ENCODE measurements at places on chromosomes 5 and 9.

DNA sequence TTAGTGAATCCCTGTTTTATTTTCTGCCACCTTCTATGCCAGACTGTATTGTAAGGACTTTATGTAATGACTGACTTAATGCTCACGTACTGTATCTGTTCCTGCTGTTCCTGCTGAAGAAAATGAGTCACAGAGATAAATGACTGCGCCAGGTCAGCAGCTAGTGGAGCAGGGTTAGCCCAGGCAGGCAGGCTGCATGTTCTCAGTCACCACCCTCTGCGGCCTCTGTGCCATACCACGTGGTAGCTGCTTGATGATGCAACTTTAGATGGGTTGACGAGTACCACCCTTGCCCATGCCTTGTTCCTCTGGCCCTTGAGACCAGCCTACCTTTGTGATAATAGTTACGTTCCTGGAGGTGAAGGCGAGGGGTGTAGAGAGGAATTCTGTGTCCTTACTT is 161.9 kb downstream of the TRIO start:
- no peak for DNase-seq

DNA sequence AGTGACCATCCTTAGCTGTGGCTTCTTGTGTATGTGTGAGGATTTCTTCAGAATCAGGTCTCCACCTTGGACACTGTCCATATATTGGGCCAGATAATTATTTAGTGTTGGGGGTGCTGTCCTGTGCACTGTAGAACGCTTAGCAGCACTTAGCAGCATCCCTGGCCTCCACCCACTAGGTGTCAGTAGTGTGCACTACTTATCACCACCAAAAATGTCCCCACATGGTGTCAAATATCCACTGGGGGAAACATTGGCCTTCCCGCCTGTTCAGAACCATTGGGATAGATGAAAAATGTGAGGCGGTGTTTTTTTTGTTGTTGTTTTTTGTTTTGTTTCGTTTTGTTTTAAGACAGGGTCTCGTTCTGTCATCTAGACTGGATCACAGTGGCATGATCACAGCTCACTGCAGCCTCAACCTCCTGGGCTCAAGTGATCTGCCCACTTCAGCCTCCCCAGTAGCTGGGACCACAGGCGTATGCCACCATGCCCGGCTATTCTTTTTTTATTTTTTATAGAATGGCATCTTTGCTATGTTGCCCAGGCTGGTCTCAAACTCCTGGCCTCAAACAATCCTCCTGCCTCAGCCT is 67.7 kb downstream of the TENT4A start:
- no peak for DNase-seq

DNA sequence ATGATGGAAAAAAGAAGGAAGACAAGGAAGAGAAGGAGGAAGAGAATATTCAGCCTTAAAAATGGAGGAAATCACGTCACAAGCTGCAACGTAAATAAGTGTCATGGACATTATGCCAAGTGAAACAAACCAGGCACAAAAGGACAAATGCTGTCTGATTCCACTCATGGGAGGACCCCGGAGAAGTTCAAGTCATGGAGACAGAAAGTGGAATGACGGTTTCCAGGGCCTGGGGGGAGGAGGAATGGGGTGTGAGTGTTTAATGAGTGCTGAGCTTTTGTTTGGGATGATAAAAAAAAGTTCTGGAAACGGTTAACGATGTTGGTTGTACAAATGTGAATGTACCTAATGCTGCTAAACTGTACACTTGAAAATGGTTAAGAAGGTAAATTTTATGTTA is 439.5 kb downstream of the GADD45G start:
- DNase-seq, result no peak

DNA sequence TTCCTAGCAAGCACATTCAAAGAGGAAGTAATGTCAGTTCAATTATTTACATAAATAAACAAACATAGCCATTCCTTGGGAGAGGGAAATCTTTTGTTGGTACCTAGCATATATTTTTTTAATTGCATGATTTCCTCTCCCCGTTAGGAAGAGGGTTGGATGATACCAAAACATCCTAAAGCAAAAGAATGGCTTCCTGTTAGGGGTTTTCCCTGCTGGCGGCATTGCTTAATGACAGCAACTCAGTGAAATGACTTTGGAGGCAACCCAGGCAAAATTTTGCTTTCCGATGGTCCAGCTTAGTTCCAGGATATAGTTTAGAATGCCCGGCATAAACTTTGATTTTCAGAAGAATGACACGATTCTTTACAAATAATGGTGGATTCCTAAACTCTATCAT is 73.2 kb downstream of the MAT2B start:
- DNase-seq, result no peak

DNA sequence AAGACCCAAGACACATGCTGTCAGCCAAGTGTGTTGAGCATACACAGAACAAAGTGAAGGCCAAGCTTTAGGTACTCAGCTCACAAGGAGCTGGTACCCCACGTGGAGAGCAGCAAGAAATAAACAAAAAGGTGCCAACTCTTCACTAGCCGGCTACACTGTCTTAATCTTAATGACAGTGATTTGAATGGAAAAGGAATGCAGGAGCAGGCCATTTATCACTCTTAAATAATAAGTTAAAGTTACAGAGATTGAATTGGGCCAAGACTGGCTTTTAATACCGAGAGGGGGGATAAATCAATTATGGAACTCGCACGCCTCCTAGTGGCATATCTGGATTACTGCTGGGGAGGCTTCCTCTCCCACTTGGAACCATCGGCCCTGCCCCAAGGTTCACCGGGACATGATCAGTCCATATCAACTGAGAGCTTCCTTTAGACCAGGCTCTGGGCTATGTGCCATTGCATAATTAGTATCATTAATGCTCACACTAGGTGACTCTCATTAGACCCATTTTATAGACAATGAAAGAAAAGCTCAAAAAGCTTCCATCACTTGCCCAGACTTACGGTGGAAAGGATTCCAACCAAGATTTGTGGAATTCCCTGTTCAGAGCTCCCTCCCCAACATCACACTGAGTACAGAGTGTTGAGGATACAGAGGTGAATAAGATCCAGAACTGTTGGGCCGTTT is 94.0 kb downstream of the ACTL7B start:
- DNase-seq, result peak; percentile 81

DNA sequence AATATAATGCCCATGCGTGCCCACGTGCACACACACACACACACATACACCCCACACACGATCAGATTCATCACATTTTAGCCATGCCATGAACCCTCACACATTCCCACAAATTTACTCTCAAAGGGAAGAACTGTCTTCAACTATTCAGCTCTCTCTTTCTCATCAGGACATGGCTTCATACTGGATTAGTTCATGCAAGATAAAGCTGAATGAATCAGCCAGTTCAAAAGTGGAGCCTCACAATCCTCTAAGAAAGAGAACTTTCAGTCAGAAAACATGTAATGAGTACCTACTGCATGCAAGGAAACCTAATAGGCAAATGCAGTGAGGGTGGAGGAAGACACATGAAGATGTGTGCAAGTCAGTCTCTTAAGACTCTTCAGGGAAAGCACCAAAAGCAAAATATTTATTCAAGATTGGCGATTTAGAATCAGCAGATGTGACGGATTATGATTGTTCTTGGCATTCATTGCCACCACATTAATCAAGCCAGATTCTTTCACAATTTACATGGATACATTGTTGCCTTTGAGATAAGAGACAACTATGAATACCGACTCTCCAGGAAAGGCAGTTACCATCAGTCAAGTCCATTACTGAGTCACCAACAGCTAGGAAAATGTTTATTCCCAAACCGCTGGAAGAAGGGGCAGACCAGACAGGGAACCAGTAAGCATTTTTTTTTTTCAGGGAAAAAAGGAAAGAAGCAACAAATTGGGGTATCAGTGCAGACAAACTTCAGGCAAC is 30.3 kb upstream of the PUM3 start:
- no peak for DNase-seq

DNA sequence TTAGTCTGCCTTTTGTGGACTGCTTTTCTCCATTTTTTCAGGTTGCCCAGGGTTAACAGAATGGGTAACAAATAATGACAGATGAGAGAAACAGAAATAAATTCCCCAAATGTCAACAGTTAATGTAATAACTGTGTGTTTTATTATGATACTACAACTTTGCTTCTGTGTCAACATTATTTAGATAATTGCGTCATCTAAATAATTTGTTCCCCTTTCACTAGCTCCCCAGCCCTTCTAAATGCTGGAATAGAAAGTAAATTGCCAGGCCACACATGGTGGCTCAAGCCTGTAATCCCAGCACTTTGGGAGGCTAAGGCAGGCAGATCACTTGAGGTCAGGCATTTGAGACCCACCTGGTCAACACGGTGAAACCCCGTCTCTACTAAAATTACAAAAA is 53.5 kb downstream of the RNF38 start:
- no peak for DNase-seq

GRCh38 chr9:6459718-6460117 is 46.7 kb downstream of the UHRF2 start:
- DNase-seq, result no peak

- DNase-seq, result no peak
These were observed 158.4 kb downstream of the COL23A1 start for GRCh38 chr5:178431782-178432165.

GRCh38 chr5:100546001-100546400 is 10.8 kb downstream of the FAM174A start:
- no peak for DNase-seq

DNA sequence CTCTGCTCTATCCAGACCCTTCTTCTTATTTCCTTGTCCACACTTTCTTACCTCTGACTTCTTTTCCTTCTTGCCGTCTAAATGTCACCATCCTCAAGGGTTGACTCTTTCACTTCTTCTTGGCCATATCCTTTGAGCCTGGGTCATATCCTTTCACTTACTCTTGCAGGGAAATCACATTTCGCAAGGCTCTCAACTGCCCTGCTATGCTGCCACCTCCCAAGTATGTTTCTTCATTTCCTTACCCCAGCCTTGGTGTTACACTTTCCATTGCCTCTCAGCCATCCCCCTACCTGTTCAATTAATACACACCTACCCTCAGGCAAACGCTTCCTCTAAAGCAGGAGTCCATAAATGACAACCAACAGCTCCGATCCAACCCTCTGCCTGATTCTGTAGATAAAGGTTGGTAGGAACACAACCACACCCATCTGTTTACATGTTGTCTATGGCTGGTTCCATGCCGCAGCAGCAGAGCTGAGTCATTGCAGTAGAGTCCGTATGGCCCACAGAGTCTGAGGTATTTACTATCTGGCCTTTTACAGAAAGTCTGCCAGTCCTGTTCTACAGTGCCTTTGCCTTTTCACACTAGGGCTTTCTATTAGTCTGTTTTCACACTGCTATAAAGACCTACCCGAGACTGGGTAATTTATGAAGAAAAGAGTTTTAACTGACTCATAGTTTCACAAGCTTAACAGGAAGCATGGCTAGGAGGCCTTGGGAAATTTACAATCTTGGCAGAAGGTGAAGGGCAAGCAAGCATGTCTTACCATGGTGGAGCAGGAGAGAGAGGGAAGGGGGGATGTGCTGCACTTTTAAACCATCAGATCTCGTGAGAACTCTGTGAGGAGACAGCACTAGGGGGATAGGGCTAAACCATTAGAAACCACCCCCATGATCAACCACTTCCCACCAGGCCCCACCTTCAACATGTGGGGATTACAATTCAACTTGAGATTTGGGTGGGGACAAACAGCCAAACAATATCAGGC is 97.9 kb downstream of the SV2C start:
- DNase-seq, result no peak

DNA sequence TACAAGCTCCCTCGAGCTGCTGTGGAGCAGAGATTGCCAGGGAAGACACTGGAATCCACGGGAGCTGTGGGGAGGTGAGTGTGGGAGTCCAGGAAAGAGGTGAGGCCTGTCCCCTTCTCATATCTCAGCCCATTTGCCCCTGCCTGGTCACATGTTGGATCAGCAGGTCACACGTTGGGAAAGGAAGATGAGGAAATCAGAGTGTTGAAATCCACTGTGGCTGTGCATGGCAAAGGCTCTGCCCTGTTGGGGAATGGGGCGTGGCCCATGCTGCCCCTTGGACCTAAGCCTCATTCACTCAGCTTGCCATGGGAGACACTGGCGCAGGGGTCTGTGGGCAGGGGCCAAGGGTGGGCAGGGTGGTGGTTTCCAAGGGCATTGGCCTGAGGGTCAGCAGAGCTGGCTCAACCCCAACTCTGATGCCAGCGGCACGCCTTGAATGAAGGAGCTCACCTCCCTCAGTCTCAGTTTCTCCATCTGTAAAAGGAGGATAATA is 85.4 kb upstream of the CPEB4 start:
- no peak for DNase-seq

GRCh38 chr9:31325778-31326177 is 1058.7 kb upstream of the ACO1 start:
- no peak for DNase-seq

DNA sequence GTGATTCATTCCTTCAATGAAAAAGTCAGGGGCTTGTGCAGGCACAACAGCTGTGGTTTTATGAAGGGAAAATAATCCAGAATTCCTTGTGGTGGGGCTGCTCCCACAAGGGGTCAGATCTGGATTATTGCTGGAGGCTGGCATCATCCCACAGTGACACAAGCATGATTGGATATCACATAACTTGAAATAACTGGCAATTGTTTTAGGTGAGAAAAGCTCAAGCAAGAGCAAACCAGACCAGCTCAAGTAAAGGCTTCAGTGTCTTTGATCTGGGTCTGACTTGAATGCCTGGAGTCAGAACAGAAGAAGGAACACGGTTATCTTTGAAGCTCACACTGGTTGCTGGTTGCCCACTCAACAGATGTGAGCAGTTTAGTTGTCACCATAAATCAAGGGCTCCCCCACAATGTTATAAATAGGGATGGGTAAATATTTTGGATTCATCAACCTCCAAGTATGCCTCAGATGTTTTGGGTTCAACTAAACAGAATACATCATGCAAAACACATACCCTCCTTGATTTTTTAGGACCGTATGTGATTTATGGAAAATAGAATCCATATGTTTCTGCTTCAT is 3.1 kb upstream of the ZNF474 start:
- DNase-seq, result no peak

- DNase-seq, result no peak
These were observed 227.5 kb downstream of the CACNA1B start for GRCh38 chr9:138105123-138105415.

DNA sequence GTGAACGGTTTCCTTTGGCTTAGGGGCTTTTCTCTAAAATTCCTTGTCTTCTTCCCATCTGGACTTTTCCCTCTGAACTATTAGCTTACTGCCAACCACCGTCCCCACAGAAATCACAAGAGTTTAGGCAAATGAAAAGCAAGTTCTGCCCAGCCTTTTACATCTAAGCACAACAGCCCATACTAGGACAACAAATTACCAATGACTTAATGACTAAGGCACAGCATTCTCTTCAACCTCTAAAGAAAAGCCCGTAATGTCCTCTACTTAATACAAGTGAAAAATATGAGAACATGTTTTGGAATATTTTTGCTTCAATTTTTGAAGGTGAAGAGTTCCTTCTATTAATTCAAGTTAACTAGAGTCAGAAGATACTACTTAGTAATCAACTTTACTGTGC is 1.2 kb downstream of the ZBTB5 start:
- no peak for DNase-seq

- no peak for DNase-seq
These were observed 9.7 kb upstream of the CLPTM1L start for GRCh38 chr5:1354576-1354975.

Measured in midbrain (tissue), 1 donor.